Stimulated activated CD8-positive, alpha-beta memory T cell treated with anti-CD3 and anti-CD28 coated beads, Interleukin-15, amount 100 ng/mL, for 4 hours (primary cell): ENCODE measurements at places on chromosomes 4 and X.

DNA sequence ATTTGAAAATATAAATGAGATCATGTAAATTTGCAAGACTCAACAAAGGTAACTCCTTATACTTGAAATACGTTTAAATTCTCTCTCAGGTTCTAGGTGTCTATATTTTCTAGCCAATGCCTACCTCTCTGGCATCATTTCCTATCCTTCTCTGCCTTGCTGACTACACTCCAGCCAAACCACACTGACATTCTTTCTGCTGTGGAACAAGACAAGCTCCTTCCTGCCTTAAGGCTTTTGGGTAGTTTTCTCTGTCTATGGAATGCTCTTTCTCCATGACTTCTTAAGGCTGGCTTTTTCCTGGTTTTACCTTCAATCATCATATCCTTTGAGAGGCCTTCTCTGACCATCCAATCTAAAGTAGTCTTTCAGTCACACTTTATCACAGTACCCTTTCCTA is 201.0 kb downstream of the SPRY1 start:
- DNase-seq: no peak

DNA sequence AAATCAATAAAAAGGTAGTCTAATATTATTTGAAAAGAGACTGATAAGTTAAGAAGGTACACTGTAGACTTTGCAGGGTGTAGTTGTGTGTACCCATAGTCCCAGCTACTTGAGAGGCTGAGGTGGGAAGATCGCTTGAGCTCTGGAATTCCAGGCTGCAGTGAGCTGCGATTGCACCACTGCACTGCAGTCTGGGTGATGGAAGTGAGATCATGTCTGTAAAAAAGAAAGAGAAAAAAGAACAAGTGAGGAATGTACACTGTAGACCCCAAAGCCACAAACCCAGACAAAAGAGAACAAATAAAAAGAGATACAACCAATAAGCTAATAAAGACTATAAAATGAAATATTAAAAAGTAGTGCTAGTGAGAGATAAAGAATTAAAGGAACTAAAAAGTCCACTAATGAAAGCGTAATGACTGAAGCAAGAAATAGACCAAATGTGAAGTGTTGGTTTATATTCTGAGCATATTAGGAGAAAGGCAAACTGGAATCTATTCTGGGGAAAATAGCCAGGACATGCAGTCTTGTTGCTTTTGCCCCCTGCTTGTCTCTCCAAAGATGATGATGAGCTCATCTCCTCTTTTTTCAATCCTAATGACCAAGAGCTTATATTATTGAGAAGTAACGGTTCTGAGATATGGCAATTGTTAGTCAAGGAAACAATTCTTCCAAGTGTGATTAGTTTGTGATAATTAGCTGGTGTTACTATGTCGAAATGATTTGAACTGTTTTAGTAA is 19.1 kb downstream of the GSX2 start:
- DNase-seq: no peak

GRCh38 chr4:184163813-184164212 is 53.9 kb downstream of the ENPP6 start:
- DNase-seq: no peak

DNA sequence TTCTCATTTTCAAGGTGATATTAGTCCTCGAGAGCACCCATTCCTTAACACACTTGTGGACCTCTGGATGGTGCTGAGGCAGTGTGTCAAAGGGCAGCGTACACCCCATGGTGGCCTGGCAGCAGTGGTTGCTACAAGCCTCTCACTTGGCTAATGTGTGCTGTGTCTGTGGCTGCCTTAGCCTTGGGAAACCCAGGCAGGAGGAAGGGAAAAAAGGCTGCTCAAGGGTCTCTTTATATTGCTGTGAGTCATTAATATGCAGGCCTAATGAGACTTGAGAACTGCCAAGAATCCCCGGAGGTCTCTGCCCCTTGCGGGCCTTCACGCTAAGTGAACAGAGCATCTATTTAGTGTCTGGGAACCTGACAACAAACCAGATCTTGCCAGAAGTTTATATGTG is 7.0 kb downstream of the PCDH10 start:
- DNase-seq: no peak

DNA sequence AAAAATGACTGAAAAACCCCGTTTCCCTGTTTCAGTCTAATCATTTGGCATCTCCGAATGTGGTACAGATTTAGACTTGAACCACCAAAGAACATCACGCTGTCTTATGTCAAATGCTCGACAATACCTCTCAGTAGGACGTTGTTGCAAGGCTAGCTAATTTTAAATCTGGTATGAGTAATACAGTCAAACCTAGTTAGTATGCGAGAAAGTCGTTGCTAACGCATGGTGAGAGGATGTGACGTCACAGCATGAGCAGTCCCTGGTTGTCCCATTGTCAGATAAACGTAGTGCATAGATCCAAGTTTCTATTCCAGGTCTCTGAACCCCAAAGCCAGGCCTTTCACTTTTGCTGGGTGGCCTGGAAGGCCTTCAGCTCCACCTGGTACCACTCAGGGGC is 44.7 kb downstream of the SETD7 start:
- no peak for DNase-seq

- no peak for DNase-seq
These were observed 666.3 kb upstream of the GRIA3 start for GRCh38 chrX:122517786-122518185.

DNA sequence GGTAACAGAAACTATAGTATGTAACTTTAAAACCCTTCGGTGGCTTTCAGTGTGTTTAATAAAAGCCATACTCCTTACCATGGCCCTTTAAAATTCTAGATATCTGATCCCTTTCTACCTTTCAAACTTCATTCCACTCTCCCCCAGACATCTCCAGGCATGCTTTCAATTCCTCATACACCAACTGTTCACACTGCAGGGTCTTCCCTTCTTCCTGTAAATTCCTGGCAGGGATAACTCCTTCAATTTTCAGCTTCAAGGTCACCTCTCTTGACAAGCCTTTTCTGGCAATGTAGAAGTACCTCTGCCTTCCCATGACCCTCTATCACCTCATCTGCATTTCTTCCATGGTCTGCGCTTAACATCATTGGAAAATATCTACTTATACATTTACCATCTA is 60.8 kb downstream of the WDFY3 start:
- DNase-seq: no peak

GRCh38 chr4:17510582-17510981 is 1.3 kb downstream of the QDPR start:
- no peak for DNase-seq

DNA sequence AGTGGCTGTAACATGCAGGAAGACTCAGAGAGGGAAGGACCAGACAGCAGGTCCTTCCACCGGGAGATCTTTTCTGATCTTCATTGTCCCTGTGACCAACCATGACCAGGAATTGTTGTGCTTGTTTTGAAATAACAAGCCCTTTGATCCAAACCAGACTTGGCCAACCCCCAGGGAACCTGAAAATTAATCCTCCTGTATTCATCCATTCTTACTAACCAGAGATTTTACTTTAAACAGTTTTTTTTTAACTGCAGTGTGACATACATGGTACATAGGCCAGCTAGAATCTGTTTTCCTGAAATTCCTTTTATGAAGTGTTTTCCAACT is 4.0 kb downstream of the WFS1 start:
- no peak for DNase-seq

- DNase-seq: no peak
These were observed 139.1 kb downstream of the ARX start for GRCh38 chrX:24876530-24877287.

DNA sequence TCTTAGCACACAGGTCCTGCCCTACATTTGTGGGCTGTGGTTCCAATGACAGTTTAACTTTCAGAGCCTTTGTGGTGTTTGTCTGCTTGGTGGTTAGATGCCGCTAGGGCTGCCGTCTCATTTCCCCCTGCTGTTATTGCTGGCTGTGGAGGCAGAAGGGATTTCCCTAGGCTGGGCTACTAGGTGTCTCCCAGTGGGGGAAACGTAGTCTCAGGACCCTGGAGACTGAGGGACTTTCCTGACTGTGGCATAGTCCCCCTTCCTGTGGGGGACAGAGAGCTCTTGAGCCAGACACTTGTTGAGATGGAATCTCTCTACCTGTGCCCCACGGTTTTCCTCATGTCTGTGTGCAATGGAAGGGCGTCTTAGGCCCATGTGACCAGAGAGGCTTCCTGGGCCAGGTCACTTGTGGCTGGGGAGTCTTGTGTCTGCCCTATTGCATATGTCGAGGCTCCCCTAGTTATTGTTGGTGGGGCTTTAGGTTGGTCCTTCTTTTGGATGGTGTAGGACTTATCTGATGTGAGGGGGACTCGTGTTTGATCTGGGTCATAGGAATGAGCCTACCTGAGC is 68.2 kb downstream of the ARHGAP10 start:
- DNase-seq: peak; percentile 26

GRCh38 chrX:122188751-122189150 is 995.3 kb upstream of the GRIA3 start:
- DNase-seq: no peak

DNA sequence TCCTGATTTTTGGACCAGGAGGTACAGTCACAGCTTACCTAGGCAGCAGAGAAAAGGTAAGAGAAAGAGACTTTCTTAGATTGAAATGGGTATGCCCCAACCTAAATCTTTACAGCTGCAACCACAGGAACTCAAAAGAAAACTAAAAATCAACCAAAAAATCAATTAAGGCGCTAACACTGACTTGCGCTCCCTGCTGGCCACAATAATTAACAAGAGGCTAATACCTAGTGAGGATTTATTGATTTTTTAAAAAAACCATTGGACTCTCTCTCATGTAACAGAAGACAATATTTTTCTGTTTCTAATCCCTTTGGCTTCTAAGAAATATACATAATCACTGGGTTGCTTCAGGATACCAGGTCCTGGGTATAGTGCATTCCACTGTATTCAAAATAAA is 153.9 kb upstream of the TENM3 start:
- no peak for DNase-seq

DNA sequence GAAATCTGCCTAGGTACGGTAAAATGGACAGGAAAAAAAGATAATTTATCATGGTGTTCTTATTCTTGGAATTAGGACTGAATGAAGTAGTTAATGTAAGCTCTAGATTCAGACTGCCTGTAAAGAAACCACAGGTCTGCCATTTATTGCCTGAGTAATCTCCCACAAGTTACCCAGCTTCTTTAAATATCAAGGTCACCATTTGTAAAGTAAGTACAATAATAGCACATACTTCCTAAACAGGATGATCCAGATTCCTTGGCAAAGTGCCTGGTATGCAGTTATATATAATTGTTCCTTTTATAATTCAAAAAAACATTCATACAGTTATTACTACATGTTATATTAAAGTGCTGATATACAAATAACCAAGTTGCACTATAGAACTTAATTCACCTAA is 368.6 kb downstream of the HNRNPD start:
- no peak for DNase-seq

- no peak for DNase-seq
These were observed 132.2 kb downstream of the KLHL8 start for GRCh38 chr4:87088186-87088585.

DNA sequence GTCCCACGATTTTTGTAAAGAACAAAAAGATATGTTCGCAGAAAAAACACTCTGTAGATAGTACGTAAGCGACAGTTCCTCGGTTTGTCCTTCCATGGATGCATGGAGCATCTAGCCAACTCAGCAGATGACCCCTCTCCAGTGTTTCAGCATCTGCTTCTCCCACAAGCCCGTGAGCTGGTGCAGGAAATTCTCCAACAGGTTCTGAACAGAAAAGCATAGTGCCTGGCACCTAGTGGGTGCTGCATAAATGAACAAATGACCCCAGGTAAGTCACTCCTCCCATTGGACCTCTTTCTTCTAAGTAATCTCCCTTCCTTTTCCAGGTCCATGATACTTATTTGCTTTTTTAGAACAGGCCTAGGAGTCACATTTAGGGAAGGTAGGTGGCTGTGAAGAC is 966 bp upstream of the KIAA0232 start:
- DNase-seq: no peak

DNA sequence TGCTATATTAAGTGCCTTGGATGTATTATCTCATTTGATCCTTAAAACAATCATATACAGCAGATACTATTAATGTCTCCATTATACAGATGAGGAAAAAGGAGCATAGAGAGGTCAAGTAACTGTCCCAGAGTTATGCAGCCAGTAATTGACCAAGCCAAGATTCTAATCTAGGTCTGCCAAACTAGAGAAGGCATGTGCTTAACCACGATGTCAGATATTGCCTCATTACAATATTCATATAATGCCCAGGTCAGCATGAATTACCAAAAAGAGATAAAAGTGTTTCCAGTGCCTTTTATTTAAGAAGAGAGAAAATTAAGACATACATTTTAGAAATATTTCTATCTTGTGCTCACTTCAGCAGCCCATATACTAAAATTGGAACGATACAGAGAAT is 7.1 kb downstream of the ARHGEF6 start:
- DNase-seq: no peak

- no peak for DNase-seq
These were observed 40.4 kb downstream of the CPEB2 start for GRCh38 chr4:15042529-15043167.

DNA sequence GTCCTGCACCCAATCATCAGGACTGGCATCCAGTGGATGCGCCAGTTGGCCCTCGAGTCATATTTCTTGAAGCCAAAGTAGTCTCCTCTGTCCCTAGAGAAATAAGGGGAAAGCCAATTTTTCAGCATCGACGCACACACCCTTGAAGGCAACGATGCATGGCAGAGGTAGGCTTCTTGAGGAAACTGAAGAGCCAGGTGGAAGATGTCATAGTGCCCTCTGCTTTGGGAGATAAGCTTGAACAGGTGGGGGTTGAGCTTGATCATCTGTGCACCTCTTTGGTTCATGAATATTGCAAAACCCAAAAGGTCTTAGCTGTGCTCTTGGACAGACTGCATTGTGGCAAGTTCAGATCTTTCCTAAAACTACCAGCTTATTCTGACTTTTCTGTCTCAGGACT is 34.6 kb upstream of the WDR1 start:
- DNase-seq: no peak

GRCh38 chr4:52718123-52718522 is 33.1 kb downstream of the ERVMER34-1 start:
- no peak for DNase-seq

GRCh38 chr4:1975391-1975801 is 33.4 kb downstream of the NELFA start:
- DNase-seq: no peak
